ENCODE measurements at places on chromosomes 2 and 18.

- DNase-seq, result no peak
Measured at GRCh38 chr2:60556576-60557485, 3.4 kb upstream of the BCL11A start.

- no peak for DNase-seq
Measured at GRCh38 chr2:132788310-132788838, 118.4 kb upstream of the LYPD1 start.

GRCh38 chr2:39232141-39232540 is 11.6 kb downstream of the CDKL4 start:
- no peak for DNase-seq

GRCh38 chr2:14148216-14148615 is 484.3 kb upstream of the LRATD1 start:
- DNase-seq, result no peak

DNA sequence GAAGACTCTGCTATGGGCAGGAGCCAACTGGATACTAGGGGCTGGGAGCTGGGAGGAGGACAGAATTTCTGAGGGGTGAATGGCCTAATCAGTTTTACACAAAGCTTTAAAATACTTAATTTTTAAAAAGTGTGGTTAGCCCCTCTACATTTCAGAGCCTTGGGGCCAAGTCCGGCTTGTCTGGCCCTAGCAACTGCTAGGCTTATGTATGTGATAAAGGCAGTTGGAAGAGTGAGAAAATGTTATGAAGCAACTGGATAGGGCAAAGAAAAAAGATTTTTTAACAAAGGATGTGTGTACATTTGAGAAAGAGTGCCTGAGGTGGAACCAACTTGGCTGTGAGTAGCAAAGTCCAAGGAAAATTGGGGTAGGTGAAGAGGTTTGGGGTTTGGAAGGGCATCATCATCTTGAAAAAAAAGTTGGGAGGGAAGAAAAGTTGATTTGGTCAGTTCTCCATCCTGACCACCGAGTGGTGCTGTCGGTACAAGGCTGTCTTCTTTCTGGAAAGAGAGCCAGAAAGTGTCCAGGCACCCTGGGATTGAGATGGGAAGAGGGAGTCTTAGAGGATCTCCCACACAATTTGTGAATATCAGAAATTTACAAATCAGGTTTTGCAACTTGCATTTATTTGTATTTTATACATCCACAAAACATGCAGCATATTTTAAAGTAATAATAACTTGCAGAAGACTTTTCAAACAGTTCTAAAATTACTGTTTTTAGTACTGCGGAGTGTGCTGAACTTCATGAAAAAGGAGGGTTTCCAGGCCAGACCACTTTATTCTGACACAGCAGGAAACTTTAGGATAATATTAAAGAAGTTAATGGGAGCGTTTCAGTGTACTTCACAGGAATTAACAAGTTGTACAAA is 10.5 kb upstream of the CDK15 start:
- no peak for DNase-seq

- DNase-seq, result no peak
Measured at GRCh38 chr2:25939257-25939668, 43.0 kb downstream of the KIF3C start.

- no peak for DNase-seq
Measured at GRCh38 chr2:60046529-60046928, 506.9 kb downstream of the BCL11A start.

GRCh38 chr2:143948710-143949109 is 571.2 kb downstream of the ZEB2 start:
- no peak for DNase-seq

DNA sequence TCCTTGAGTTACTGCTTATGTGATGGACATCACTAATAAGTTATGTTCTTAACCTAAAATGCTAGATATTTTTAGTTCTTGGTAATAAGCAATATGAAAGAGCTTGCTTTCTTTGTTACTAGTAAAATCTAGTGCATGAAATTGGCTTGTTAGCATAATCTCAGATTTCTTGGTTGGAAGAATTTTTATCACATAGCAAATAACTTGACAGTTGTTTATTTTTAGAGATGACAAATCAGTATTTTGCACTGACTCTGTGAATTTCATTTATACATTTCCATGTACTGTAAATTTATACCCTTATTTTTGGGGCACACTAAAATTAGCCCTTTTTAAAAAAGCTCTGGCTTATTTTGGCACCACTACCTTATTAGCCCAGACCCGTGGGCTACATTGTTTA is 45.6 kb downstream of the LCLAT1 start:
- no peak for DNase-seq

GRCh38 chr18:26405190-26405801 is 143.1 kb downstream of the KCTD1 start:
- DNase-seq, result no peak

- no peak for DNase-seq
Measured at GRCh38 chr2:11031876-11032275, 120.1 kb downstream of the KCNF1 start.

- no peak for DNase-seq
Measured at GRCh38 chr2:119753041-119753929, 6.4 kb upstream of the PTPN4 start.

DNA sequence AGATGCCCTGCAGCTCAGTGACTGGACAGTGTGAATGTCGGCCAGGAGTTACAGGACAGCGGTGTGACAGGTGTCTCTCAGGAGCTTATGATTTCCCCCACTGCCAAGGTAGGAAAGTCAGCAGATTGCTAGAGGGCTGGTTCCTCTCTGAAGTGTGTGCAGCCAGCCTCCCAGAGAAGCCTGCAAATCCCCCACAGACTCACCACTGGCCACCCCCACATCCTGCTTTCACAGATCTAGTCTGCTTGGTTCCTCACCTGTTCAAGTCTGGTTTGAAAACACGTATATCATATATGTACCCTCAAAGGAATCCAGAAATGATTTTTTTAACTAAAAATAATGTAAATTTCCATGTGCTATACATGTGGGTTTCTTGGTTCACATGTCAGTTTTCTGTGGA is 121.1 kb downstream of the LAMA3 start:
- DNase-seq, result no peak

DNA sequence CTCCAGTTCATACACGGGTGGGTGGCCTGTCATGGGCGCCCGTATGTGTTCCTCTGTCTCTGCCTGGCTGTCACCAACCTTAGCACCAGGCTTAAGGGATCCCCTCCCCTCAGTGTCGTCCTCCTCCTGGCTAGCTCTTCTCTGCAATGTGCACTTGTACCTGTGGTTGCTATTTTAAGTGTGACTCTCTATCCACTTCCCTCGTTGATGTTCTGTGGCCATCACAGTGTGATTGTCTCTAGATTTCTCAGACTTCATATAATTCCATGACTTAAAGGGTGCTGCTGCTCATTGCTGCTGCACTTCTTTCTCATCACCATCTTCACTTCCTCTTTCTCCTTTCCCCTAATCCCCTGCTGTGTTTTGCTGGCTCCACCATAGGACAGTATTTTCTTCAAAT is 143.4 kb downstream of the EML6 start:
- DNase-seq, result no peak

- no peak for DNase-seq
Measured at GRCh38 chr2:127096280-127096679, 10.7 kb downstream of the BIN1 start.

- DNase-seq, result no peak
Measured at GRCh38 chr2:10778724-10779115, 33.9 kb downstream of the PDIA6 start.

- DNase-seq, result no peak
Measured at GRCh38 chr2:47842846-47843245, 59.9 kb downstream of the MSH6 start.

GRCh38 chr2:143577489-143577888 is 448.3 kb downstream of the ARHGAP15 start:
- DNase-seq, result no peak

DNA sequence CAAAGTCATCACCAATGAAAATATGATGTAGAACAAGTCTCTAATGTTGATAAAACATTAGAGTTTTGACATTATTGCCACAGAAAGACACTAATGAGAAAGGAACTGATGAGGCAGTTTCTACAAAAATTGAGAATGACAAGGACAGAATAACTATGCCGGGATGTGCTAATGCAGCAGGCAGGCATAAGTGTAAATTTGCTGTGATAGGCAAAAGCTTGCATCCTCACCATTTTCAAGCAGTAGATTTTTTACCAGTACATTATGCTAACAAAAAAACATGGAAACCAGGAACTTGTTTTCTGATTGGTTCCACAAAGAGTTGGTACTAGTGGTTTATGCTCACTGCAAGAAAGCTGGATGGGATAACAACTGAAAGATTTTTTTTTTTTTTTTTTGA is 715.5 kb upstream of the LRRTM4 start:
- no peak for DNase-seq

GRCh38 chr2:84735389-84735788 is 145.5 kb downstream of the TRABD2A start:
- DNase-seq, result no peak

GRCh38 chr2:233116946-233117345 is 56.8 kb downstream of the INPP5D start:
- no peak for DNase-seq

DNA sequence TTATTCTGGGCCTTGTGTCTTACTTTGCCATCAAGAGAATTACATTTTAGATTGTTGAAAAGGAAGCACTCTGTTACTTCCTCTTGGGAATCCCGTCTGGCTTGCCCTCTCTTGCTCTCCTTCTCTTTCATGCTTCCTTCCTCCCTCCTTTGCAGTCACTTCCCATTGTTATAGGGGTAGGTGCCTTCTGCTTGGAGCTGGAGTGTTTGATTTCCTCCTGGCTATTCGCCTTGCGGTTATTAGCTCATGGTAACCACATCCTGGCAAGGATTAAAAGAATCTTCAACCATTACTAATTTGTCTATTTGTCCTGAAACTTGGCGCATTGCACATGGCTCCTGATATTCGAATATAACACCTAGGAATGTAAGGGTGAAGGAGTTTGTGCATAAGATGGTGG is 115.0 kb downstream of the CERS6 start:
- DNase-seq, result no peak

DNA sequence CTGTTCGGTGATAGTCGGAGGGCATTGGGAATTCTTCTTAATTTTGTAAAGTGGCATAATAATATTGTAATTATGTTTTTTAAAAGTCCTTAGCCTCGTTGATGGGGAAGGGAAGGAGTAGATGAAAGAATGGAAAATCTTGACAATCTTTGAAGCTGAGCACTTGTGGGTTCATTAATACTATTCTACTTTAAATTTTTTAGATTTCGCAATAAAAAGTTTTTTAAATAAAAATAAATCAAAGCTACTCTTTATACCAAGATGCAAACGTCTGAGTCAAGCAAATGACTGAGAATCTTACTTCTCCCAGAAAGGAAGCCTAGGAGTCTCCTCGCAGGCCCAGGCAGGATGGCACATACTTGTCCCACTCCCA is 98.5 kb upstream of the GPR45 start:
- DNase-seq, result no peak

- DNase-seq, result no peak
Measured at GRCh38 chr18:3529601-3530000, 79.6 kb downstream of the TGIF1 start.

DNA sequence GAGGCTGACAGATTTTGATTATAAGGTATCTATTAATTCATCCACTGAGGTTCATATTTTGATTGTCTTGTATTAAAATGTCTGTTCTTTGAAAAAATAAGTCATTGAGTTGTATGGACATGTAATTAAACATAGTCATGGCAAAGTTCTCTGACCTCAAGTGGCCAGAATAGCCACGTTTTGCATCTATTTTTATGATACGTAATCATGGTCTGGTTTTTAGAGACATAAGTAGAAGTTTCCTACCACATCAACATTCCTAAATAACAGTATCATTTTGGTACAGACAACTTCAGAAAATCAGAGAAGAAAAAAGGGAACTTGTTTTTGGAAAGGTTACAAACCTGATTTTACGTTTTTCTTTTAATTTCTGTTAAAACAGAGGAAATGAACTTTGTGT is 47.6 kb downstream of the COL5A2 start:
- DNase-seq, result no peak

DNA sequence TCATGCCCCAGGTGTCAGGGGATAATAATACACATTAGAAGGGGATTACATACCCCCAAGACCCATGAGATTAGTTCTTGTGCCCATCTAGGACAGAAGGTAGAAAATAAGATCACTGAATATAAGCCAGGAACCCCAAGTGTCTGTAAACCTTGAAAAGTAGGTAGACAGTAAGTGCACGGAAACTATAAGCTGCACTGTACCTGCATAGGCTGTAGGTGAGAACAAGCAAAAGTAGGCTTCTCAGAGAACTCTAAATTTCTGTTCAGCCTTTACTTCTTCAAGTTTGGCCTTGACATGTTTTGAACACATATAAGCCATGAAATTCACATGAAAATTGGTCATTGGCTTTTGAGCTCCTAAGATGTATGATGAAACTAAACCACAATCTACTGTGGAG is 113.0 kb upstream of the FSIP2 start:
- no peak for DNase-seq

- DNase-seq, result peak; percentile 30
Measured at GRCh38 chr2:127064642-127065250, 42.2 kb downstream of the BIN1 start.

DNA sequence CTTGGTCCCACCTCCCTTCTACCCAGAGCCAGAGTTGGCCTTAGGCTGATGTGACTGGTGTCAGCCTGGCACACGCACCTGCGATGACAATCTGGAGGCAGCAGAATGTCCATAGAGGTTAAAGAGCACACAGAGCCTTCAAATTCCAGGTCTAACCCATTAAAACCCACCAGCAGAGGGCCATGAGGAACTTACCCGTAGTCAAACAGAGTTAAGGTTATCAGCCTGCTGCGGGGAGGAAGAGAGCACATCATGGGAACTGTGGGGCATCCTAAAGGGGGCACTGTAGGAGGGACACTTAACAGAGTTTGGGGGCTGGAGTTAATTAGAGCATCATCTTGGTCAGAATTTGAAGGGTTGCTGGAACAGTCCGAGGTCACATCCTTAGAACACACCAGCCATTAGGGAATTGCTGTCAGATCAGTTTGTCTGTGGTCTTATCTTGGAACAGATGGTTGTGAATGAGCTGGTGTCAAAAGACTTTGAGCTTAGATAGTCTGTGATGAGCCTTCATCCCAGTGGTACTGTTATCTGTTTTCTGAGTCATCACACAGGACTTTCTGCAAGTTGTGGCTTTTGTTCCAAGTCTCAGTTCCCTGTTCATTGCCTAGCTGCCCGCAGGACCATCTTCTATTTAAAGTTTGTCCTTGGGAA is 248.6 kb downstream of the LOXHD1 start:
- DNase-seq, result no peak

DNA sequence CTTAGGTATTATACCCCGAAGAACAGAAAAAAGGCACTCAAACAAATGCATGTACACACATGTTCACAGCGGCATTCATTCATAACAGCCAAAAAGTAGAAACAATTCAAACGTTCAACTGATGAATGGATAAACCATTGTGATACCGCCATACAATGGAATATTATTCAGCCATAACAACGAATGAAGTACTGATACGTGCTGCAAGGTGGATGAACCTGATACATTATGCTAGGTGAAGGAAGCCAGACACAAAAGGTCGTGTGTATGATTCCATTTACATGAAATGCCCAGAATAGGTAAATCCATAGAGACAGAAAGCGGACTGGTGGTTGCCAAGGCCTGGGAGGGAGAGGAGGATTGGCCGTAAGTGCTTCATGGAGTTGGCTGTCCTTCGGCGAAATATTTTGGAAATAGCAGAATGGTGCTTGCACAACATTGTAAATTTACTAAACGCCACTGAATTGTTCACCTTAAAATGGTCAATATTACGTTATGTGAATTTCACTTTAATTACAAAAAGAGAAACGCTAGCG is 750 bp upstream of the RMP24 start:
- DNase-seq, result no peak

GRCh38 chr18:57889841-57890240 is 86.7 kb upstream of the ATP8B1 start:
- no peak for DNase-seq
